Cerebellum (tissue), 4 donors: ENCODE measurements at places on chromosomes 16 and 17.

DNA sequence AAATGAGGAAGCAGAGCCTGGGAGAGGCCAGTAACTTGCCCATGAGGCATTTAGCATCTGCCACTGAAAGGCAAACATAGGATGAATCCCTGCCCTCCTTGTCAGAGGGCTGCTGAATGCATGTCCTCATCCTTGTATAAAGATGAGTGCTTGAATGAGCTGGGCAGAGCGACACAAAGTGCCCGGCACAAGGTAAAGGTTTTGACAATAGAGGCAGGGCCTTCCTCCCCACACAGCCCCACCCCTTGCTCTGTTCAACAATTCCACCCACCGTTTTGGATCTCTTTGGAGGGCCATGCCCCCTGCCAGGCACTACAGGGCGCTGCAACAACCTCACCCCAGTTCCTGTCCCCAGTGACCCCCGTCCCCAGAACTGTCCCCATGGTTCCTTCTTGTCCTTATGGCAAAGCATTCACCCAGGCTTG lies 1.4 kb upstream of the KRT19 start:
- DNase-seq = no peak

- DNase-seq = no peak
Observed at GRCh38 chr17:40157973-40158372, 17.6 kb downstream of the CASC3 start.

- no peak for DNase-seq
Observed at GRCh38 chr16:78389009-78389498, 289.6 kb downstream of the WWOX start.

- no peak for DNase-seq
Observed at GRCh38 chr17:77288115-77288619, 147.4 kb downstream of the SEC14L1 start.

DNA sequence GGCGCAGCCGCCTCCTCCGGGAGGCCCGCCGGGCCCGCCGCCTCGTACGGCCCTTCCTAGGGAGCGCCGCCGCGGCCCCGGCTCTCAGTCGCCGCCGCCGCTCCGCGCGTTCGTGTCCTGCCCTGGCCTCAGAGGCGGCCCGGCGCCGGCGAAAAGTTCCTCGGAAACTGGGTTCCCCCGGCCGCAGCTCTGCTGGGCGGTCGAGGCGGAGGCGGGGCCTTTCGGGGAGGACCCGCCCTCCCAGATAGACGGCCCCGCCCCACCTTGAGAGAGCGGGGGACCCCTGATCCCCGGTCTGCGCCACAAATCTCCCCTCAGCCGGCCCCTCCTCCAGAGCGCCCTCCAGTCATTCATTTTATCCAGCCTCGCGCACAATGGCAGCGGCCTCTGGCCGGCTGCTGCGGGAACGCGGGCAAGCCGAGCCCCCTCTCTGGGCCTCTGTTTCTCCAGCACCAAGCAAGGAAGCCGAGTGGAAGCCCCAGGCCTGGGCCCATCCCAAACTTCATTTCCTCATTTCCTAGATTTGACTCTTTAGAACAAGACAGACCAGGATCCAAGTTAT lies at the start of gene SREBF1:
SREBF1 (minus strand) TSS at position 169 of the 562 bp plus-strand sequence. CDS start 169 bp downstream, outside the sequence.
- peak; percentile 63 for DNase-seq

- DNase-seq = no peak
Observed at GRCh38 chr16:63241497-63242028, 1205.3 kb upstream of the CDH8 start.

GRCh38 chr17:19024101-19025078 lies 19.8 kb upstream of the FAM83G start:
- DNase-seq = no peak

GRCh38 chr17:17566896-17567513 lies 24.5 kb downstream of the PEMT start:
- DNase-seq = peak; percentile 52

GRCh38 chr16:31064882-31065461 lies 9.1 kb downstream of the ZNF668 start:
- DNase-seq = no peak

DNA sequence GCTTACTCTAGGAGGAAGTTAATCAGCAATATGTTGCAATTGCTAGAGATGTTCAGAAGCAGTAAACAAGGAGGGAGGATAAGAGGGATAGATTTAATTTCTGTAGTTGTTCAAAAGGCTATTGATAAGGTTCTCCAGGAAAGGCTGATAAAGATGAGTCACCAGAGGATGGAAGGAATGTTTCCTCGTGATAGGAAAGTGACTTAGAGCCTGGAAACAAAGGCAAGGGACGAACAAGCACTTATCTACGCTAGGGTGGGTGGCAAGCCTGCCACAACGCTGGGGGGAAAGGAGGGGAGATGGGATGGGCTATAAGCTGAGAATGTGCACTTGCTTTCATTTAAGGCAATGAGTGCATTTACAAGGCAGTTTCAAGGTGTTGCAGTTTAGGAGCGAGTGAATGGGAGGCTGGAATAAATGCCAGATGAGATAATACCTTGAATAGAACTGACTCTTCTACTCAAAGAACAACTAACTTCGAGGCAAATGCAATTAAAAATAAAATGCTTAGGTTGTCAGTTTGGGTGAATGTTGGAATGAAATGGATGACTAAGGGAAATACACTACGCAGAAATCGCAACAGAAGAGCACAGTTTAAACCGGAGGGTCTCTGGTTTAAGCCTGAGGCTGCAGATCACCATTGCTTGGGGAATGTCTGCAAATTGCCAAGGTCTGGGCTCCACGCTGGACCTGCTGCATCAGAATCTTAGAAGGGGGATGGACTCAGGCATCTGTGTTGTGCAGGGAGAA lies 76.0 kb upstream of the RBBP6 start:
- DNase-seq = no peak

DNA sequence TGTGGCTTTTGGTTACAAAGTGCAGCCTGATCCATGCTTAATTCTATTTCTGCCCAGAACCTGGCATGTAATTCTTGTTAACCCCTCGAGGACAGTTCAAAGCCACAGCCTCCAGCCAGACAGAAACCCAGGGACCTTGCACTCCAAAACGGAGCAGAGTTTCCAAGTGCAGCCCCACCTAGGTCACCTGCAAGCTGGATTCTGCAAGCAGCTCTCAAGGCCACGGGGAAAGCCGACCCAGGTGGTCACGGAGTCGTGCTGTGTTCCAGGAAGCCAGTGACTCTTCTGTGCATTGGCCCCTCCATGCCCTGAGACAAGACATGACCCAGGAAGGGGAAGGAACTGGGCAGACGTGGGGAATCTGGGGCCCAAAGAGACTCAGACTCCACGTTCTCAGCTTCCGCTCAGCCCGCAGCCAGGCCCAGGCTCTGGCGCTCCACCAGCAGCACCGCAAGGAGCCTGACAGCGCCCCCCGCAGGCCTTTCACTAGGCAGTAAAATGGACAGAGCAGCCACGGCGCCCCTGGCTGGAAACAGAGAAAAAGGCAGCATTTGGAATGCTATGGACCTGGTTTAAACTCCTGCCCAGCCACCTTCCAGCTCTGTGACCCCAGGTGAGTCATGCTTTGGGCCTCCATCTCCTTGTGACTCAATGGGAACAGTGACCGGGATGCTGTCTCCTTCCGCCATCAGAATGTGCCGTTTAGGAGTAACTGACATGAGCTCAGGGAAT lies 27.3 kb upstream of the GSG1L start:
- no peak for DNase-seq

DNA sequence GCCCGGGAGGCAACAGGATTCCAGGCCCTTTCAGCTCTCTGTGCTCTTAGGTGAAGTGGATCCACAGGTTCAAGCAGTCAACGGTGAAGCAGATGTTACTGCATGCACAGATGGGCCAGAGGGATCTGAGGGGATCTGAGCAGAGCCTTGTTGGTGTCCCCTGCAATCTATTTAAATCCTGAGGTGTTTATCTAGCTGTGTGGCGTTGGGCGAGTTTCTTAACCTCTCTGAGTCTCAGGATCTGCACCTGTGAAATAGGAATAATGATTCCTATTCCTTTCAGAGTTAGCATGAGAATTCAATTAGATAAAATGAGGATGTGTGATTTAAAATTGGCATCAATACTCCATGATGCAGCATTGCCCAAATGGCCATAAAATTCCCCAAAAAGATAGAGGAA lies 237.3 kb upstream of the CDH5 start:
- no peak for DNase-seq

GRCh38 chr17:81878294-81878693 lies 7.2 kb upstream of the ARHGDIA start:
- no peak for DNase-seq

DNA sequence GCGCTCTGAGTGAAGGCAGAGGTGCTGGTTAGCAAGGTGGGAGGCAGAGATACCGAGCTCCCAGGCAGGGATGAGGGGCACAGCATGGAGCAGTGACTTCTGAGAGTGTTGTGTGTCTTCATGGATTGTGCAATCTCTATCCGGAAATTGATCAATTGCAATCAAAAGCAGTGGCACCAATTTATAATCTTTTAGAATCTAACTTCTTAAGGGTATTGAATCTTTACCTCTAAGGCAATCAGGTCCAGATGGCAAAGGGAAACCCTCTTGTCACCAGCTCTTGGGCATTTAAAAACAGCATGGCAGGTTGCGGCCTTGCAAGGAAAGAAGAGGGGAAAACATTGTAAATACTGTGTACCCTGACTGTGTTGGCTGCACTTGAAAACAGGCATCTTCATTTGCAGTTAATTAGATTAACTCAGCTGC lies 58.0 kb upstream of the MRTFB start:
- DNase-seq = no peak

DNA sequence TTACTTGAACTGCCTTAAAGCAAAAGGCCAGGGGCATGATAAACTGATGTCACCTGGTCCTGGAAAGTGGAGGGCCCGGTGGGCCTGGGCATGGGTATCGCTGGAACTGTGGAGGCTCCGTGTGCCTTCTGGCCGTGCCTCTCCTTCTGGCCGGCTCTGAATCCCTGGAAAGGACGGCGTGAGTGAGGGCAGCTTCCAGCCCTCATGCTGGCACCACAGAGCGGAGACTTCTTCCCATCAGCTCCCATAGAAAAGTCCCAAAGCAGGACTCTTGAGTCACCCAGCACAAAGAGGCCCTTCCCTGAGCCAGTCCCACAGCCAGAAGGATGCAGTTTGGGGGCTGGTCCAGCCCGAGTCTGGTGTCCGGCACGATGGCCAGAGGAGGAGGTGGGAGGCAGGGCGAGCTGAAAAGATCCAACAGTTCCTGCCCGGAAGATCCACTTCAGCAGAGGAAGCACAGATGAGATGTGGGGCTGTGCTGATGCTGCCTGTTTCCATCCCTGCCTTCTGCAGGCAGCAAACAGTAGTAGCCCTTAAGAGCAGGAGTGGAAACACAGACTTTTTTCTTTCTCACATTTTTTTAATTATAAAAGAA lies 7.8 kb downstream of the GAA start:
- DNase-seq = no peak

GRCh38 chr17:2903193-2903974 lies 107.1 kb downstream of the RAP1GAP2 start:
- DNase-seq = peak; percentile 73

- DNase-seq = no peak
Observed at GRCh38 chr17:13212860-13213259, 195.0 kb upstream of the ELAC2 start.

GRCh38 chr16:84948851-84949610 lies 62.3 kb downstream of the ZDHHC7 start:
- no peak for DNase-seq
